ENCODE measurements at places on chromosomes 16 and 17.

- DNase-seq = no peak
These were observed 7.8 kb downstream of the MPG start for GRCh38 chr16:85865-86264.

DNA sequence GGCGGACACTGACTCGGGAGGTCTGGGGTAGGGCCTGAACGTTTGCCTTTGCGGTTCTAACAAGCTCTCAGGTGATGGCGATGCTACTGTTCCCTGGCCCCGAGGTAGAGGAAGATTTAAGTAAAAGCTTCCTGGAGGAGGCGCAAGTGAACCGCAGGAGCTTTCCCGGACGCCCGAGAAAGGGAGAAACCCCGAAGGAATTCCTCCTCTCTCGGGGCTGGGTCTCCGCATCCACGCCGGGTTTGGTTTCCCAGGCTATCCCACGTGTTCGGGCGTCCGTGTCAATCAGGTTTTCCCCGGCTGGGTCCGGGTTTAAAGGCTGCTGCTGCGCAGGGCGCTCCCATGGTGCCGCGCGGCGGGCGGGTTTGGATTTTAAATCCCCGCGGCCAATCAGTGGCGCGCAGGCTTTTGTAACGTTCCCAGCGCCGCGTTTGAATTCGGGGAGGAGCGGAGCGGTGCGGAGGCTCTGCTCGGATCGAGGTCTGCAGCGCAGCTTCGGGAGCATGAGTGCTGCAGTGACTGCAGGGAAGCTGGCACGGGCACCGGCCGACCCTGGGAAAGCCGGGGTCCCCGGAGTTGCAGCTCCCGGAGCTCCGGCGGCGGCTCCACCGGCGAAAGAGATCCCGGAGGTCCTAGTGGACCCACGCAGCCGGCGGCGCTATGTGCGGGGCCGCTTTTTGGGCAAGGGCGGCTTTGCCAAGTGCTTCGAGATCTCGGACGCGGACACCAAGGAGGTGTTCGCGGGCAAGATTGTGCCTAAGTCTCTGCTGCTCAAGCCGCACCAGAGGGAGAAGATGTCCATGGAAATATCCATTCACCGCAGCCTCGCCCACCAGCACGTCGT, at the start of gene PLK1:
Gene PLK1, plus strand, starts transcription at position 460 of the 844 bp plus-strand sequence. Its CDS starts 44 bp downstream, at position 504.
- DNase-seq = peak; percentile 46

GRCh38 chr16:72873044-72873443, 174.9 kb downstream of the ZFHX3 start:
- no peak for DNase-seq

DNA sequence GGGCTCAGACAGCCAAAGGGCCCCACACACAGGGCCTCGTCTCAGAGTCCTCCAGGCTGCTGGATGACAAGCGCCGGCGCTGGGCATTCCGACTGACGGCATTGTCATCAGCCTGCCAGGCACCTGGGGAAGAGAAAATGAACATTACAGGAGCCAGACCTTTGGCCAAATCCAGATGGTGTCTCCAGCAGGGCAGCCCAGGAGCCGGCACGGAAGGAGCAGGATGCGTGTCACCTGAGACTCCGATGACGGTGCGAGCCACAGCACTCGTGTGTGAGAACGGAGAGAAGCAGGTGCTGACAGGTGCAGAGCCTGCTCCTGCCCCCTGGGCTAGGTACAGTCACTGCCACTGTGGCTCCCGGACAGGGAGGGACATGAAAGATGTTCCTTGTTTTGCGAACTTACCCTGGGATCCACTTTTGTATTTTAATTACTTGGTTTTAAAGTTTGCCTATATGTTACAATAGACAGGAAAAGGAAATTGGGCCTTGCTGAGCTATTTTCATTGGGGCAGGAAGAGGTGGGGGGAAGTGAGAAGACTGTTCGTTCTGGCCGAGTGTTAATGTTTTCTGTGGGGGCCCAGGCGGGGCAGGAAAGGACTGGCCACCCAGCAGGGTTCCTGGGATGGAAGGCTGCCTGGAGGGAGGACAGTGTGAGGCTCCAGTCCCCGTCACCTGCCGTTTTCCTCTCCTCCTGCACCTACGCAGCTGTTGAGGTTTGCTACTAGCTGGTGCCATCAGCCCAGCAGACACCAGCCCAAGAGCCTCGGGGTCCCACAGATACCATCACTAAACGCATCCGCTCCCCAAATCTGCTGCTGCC, 4.4 kb upstream of the FOXJ1 start:
- DNase-seq = no peak

- no peak for DNase-seq
These were observed 14.0 kb upstream of the PABPN1L start for GRCh38 chr16:88880226-88881006.

GRCh38 chr17:76476736-76477135, 9.3 kb downstream of the AANAT start:
- no peak for DNase-seq

DNA sequence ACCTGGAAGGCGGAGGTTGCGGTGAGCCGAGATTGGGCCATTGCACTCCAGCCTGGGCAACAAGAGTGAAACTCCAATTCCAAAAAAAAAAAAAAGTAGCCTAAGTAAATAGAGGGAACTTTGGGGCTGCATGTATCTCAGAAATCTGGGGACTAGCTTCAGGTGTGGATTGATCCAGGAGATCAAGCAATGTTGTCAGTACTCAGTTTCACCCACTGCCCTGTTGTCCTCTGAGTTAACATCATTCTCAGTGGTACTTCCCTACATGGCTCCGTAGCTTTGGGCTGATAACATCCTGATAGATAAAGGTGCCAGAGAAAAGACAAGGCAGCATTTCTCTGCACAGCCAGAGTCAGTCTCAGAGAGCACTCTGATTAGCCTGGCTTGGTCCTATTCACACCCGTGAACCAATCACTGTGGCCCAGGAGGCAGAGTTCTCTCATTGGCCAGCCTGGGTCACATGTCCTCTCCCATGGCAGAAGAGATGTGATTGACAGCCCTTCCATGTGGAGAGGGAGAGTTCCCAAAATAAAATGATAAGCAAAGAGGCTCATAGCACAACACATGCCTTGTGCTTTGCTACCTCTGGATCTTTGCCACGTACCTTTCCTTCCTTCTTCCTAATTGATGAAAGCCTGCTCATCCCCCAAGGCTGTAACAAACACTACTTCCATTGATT, 99.6 kb downstream of the ABCC1 start:
- no peak for DNase-seq

DNA sequence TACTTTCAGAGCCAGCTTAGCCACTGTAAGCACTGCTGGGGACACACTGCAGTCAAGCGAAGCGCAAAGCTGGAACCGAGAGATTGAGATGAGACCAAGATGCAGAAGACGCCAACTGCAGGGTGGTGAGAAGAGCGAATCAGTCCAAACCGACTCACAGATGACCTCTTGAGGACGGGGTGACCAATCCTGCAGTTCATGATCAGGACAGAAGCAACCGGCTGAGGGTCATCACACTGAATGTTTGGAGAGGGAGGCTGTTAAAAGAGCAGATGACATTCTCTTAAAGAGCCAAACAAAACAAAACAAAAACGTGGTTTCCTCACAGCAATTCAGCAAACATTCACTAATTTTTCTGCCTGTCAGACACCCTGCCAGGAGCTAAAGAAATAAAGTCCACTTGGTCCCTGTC, 8.5 kb downstream of the HASPIN start:
- no peak for DNase-seq

DNA sequence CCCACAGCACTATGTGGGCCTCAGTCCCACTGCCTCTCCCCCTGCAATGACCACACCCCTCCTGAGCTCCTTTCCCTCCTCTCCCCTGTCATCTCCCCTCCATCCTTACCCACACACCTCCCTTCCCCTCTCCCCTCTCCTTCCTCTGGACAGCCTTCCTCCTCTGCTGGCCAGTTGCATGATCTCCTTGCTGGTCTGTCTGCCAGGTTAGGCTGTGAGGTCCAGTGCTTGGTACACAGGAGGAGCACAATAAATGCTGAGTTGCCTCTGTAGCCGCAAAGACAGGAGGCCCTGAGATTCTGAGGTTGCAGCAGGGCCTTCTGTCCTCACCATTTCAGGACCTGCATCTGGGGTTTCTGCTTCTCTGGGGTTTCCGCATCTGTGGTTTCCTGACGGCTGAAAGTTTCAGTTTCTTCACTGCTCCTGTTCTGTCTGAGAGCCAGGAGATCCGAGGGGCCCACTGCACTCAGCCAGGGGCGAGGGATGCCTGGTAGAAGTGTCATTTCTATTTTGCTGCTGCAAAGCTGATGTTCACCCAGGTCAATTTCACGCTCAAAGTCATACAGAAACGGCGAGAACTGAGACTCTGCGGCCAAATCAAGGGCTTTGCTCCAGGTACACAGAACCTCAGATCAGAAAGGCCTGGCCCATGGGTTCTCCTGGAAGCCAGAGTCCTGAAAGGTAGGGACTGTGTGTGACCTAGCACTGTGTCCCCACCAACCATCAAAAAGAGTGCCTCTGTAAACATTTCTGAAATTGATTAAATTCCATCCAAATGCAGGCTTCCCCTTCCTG, 4.6 kb upstream of the SLC12A3 start:
- no peak for DNase-seq

- DNase-seq = no peak
These were observed 1.9 kb downstream of the TSEN54 start for GRCh38 chr17:75518201-75518600.

DNA sequence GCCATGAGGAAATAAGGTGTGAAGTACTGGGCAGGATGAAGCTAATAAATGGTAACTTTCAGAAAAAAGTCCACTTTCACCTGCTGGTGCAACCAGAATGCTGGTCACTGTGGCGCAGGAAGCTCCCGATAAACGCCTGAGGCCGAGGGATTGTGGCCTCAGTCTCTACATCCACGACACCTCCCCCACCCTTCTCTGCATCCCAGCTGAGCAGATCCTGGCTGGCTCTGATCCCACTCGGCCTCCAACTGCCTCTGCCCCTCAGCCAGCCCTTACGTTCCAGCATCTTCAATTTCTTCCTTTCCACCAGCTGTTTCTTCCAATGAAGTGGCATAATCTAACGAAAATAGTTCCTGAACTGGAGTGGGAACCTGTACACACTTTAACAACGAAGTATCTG, 49.5 kb downstream of the COX4I1 start:
- no peak for DNase-seq

- no peak for DNase-seq
These were observed 148.4 kb downstream of the SLC39A11 start for GRCh38 chr17:72943826-72944689.

GRCh38 chr17:82222816-82223215, 6.0 kb upstream of the SLC16A3 start:
- no peak for DNase-seq

DNA sequence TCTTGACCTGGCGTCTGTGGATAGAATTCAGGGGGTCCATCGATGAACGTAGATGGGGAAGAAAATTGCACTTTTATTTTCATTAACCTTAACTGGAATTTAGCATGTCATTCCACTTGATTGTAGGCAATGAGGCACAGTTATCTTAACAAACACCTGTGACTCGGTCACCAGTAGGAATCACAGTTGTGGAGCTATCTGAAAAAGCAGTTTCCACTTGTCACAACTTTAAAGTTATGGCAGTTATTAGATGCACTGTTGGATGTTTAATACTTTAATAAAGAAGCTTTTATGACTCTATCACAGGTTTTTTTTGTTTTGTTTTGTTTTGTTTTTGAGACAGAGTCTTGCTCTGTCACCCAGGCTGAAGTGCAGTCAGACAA, 83.7 kb upstream of the LGALS9 start:
- DNase-seq = no peak

DNA sequence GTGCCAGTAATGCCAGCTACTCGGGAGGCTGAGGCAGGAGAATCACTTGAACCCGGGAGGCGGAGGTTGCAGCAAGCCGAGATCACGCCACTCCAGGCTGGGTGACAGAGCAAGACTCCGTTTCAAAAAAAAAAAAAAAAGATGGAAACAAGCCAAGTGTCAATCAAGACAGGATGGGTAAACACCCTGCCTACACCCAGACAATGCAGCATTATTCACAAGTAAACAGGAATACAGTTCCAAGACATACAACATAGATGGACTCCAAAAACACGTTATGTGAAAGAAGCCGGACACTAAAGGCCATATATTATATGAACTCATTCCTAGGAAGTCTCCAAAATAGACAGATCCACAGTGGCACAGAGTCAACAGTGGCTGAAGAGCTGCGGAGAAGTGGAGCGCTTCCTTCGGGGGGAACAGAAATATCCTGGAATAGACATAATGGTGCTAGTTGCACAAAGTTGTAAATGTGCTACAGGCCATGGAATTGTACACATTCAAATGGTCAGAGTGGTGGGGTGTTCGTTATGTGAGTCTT, 33.9 kb downstream of the ANKRD11 start:
- DNase-seq = no peak

DNA sequence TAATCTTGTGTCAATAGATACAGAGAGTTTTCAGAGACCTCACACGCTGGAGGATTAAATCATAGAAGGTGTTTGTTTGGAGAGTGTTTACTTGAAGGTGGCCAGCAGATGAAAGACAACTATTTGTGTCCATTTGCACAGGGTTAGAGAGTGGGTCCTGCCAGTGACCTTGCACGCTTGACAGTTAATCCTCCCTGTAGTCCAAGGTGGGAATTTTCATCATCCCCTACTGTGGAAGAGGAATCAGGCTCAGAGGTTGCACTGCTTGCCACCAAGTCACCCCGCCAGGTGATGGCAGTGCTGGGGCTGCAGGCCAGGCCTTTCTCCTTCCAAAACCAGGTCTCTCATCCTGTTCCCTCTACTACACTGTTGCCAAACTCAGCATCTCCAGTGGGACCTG, 12.3 kb downstream of the CDH1 start:
- DNase-seq = no peak

GRCh38 chr17:27834571-27834970, 34.2 kb upstream of the NOS2 start:
- no peak for DNase-seq

DNA sequence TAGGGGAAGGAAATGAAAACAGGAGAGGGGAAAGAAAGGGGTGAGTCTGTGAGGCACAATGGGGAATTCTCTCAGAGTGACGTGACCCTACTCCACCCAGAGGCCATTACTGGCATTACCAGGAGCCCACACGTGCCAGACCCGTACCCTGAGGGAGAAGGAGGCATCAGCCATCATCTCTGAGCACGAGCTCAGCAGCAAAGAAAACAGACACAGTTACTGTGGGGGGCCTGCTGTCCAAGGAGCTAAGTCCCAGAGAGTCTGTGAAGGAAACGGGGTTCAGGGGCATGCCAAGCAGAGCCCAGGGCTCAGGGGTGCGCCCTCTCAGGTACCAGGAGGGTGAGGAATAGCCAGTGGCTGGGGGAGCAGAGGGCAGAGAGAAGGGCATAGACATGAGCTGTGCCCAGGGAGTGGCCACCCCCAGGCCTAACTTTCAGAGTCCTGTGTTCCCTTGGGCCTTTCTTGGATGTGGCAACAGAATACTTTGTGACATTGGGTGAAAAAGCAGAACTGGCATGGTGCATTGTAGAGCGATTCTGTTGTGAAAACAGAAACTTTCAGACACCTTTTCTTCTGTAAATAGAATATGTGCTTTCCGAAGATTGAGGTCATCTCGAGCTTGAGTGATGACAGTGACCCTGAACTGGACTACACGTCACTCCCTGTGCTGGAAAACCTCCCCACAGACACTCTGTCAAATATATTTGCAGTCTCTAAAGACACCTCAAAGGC, 11.3 kb downstream of the TAF1C start:
- no peak for DNase-seq

- no peak for DNase-seq
These were observed 77.6 kb upstream of the KSR1 start for GRCh38 chr17:27378482-27379175.
